Epithelial cell of umbilical artery (primary cell): ENCODE measurements at places on chromosomes 13 and 19. TPM values are rescaled to one million over a fixed set of nuclear protein-coding genes. Genes with fewer than 3 reads are reported as not detected.

Gene CILP2
- total RNA-seq, result not detected in 2 replicates

Gene DZIP1
- total RNA-seq, result 17.5 and 18.1 TPM in 2 replicates

Gene IFI30
- total RNA-seq, result 3.3 TPM in 1 of 2 replicates, not detected in the other

Gene KLK10
- not detected in 2 replicates for total RNA-seq

Gene SCEL
- not detected in 2 replicates for total RNA-seq

Gene MTUS2
- under 0.01 TPM in 1 of 2 replicates, not detected in the other for total RNA-seq

Gene CRX
- total RNA-seq, result not detected in 2 replicates

Gene TEX101
- total RNA-seq, result not detected in 2 replicates
